ENCODE measurements at places on chromosomes 4 and X. TPM values are rescaled to one million over a fixed set of nuclear protein-coding genes. Genes with fewer than 3 reads are reported as not detected.

NPY5R gene
- total RNA-seq = 32.0 TPM

ADH6 gene
- total RNA-seq = not detected

SUPT20HL2 gene
- not detected for total RNA-seq

RPS3A gene
- 2,583 TPM for total RNA-seq

C4orf51 gene
- not detected for total RNA-seq

HS3ST1 gene
- 4.4 TPM for total RNA-seq

SAGE1 gene
- total RNA-seq = not detected

RNF212 gene
- total RNA-seq = 0.49 TPM

SPANXN4 gene
- total RNA-seq = not detected

TLR6 gene
- 0.49 TPM for total RNA-seq

GRIA2 gene
- total RNA-seq = 264 TPM

OCRL gene
- 32.5 TPM for total RNA-seq

SAP30 gene
- total RNA-seq = 14.5 TPM

FHDC1 gene
- total RNA-seq = 7.9 TPM

VSIG4 gene
- total RNA-seq = 5.9 TPM

JADE3 gene
- 8.6 TPM for total RNA-seq

GRIA3 gene
- total RNA-seq = 57.3 TPM

NDNF gene
- 6.6 TPM for total RNA-seq

KLF8 gene
- 19.4 TPM for total RNA-seq

XPNPEP2 gene
- under 0.01 TPM for total RNA-seq

SRPK3 gene
- 0.25 TPM for total RNA-seq

SERTM2 gene
- under 0.01 TPM for total RNA-seq

NLGN3 gene
- total RNA-seq = 34.7 TPM

RHOXF1 gene
- not detected for total RNA-seq

SHROOM3 gene
- 11.8 TPM for total RNA-seq

PDK3 gene
- total RNA-seq = 3.0 TPM

CWH43 gene
- not detected for total RNA-seq

NAP1L3 gene
- 100 TPM for total RNA-seq

DAPP1 gene
- total RNA-seq = 0.25 TPM

KIT gene
- 75.5 TPM for total RNA-seq

MID1 gene
- 10.3 TPM for total RNA-seq

PF4V1 gene
- total RNA-seq = not detected

RTL9 gene
- total RNA-seq = 0.25 TPM

CXXC4 gene
- 102 TPM for total RNA-seq

MND1 gene
- total RNA-seq = 5.7 TPM

FGF13 gene
- total RNA-seq = 80.9 TPM

GLOD5 gene
- total RNA-seq = not detected

YTHDC1 gene
- total RNA-seq = 79.2 TPM

G3BP2 gene
- 277 TPM for total RNA-seq

KDR gene
- 16.5 TPM for total RNA-seq

SLC6A14 gene
- total RNA-seq = not detected

PKD2 gene
- total RNA-seq = 35.4 TPM

RXFP1 gene
- total RNA-seq = 18.7 TPM

CLCN5 gene
- total RNA-seq = 3.4 TPM

XAGE1B gene
- total RNA-seq = not detected

NHS gene
- total RNA-seq = 5.7 TPM

CDKL2 gene
- total RNA-seq = 41.8 TPM

RBM47 gene
- total RNA-seq = 22.4 TPM

DUSP9 gene
- 1.7 TPM for total RNA-seq

ERAS gene
- not detected for total RNA-seq

CT45A2 gene
- total RNA-seq = not detected

HSPA4L gene
- total RNA-seq = 7.9 TPM

GPC3 gene
- total RNA-seq = 3.7 TPM

ZNF157 gene
- total RNA-seq = 3.7 TPM

PRSS12 gene
- 43.3 TPM for total RNA-seq

MCF2 gene
- 9.1 TPM for total RNA-seq

ERVMER34-1 gene
- total RNA-seq = 0.98 TPM

GJB1 gene
- under 0.01 TPM for total RNA-seq
